Left ventricle myocardium superior (tissue), 1 donor: ENCODE measurements at places on chromosomes 1 and 21. TPM values are rescaled to one million over a fixed set of nuclear protein-coding genes. Genes with fewer than 3 reads are reported as not detected.
A peak's percentile ranks its signal among the peaks of the same experiment; 100 is the strongest.

DNA sequence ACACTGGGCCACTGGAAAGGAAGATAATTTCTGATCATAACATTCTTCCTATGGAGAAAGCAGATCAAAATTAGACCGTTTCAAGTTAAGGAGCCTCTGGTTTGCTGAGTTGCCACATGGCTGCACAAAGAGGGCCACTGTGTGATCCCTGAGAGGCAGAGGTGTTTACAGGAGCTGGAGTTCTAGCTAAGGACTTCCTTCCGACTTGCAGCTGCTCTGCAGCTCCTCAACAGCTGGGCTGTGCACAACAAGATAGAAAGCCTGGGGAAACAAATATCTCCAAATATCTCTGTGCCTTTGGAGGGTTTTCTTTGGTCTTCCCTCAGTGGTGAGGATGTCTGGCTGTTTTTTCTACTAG is 26.8 kb downstream of the GADD45A start:
- DNase-seq = no peak

GRCh38 chr1:64757213-64757612 is 12.3 kb downstream of the RAVER2 start:
- peak; percentile 39 for DNase-seq

DNA sequence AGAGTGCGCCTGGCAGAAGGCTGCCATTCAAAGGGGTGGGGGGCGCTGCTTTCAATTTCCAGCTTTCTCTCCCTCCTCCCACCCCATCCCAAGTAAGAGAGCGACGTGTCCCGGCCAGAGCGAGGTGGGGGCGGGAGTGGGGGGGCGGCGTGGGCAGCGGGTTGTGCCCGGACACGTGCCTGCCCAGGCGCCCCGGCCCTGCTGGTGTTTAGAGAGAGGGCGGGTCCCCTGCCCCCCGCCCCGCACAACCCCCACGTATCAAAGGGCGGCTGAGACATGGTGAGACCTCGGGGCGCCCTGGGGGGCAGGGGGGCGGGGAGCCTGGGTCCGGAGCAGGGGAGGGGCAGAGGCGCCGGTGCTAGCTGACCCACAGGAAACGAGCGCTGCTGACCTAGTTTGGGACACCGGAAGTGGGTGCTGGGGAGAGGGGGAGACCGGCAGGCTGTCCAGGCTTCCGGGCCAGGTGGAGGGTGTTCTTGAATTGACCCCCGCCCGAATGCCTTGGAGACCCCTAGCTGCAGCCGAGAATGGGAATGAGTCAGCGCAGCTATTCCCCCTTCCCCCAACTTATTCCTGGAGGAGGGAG is 1.3 kb downstream of the ZBTB7B start:
- DNase-seq = peak; percentile 83

DNA sequence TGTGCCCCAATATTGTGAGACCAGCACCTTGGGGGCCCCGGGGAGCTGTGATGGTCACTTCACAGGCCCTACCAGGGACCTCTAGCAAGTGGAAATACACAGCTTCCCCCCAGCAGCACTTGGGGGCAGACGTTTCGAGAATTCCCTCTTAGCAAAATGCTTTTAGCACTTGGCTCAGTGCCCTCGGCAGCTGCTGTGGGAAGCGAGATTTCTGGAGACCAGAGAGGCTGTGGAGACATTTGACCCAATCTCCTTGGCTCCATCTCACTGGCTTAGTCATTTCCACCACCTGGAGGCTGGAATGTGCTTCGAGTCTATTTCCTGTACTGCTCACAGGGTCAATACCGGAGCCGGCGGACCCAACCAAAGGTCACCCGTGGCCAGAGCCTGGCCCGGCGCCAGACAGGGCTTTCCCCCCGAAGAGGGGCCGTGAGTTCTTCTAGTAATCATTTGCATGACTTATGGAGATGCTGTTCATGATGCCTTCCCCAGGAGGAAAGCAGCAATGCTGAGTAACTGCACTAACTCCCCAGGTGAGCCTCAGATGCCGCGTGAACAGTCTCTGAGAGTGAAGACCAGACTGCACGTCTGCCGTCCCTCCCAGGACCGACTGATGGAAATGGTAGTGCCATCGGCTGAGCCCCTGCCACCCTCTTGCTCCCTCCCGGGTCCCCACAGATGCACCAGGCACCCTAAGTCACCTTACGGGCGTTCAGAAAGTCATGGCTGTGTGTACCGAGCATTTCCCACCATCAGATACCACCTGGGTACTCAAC is 4.4 kb upstream of the C2CD2 start:
- DNase-seq = peak; percentile 75

GRCh38 chr1:214753236-214753852 is 150.3 kb downstream of the CENPF start:
- no peak for DNase-seq

DNA sequence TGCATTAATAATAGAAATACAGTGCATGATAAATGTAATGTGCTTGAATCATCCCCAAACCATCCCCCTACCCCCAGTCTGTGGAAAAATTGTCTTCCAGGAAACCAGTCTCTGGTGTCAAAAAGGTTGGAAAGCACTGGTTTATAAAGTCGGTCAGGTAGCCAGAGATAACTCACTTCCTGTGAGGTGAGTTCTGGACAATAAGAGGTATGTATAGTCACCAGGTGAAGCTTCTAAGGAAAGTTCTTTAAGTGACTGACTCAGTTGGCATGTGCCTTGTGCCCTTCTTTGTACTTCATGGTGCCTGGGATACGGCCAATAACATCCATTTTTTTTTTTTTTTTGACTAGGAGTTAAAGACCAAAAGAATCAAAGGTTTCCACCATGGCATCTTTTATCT is 103.7 kb downstream of the GPATCH2 start:
- DNase-seq = no peak

DNA sequence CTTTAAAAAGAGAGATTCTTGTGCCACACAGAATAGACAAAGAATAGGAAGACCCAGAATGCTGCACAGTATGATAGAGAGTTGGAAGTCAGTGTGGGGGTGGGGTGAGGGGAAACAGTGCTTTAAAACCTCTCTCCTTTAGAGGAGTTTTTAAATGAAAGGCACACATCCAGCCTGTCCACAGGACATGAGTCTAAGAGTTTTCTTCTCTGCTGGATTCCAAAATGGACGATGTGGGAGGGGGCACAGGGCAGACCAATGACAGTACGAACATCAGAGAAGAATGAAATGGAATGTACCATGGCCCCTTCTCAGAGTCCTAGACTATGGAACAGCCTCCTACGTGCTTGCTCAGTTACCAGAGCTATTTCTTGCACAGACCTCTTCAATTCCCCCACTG is 458.2 kb upstream of the DAB1 start:
- no peak for DNase-seq

GRCh38 chr1:104403883-104404282 is 654.2 kb downstream of the AMY1C start:
- DNase-seq = no peak

- DNase-seq = no peak
Observed at GRCh38 chr1:234962340-234962989, 166.2 kb downstream of the TOMM20 start.

- no peak for DNase-seq
Observed at GRCh38 chr1:34884961-34885360, 25.4 kb upstream of the SMIM12 start.

DNA sequence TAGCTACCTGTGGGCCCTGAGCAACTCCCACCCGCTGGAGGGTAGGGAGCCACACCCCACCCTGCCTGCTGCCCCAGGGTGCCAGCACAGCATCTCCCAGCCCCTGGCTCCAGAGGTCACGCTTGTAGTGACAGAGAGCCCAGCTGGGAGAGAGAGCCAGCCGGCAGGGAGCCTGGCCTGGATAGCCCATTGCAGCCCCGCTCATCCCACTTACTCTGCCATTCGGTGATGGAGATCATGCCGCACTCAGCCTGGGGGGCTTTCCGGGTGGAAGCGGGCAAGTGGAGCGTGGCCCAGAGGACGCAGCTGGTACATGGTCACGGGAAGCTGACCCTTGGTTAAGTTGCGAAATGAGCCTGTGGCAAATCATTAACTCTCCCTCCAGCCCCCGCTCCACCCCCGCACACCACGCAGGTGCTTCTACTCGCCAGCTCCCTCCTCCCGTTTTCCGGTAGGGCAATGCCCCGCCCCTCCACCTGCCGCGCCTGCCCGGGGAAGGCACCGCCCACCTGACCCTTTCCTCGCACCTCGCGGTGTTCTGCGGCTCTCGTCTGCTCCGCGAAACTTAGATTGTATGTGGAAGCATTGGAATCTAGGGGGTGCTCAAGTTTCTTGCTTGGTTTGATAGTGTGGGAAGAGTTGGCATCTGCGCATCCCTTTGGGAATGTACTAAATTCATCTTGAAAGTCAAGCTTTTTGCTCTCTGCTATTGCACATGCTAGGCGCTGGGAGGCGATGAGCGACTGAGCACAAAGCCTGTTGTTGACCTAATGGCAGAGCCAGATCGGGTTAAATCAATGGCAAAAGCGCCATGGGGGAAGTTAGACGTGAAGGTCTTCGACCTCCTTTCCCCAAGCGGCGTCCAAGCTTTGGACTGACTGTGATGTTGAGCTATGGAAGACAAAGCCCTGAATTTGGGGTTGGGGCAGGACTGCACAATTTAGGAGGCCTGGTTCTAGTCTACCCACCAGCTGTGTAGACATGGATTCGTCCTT is at the start of gene GOLT1A:
Gene GOLT1A, minus strand, starts transcription at position 321 of the 995 bp plus-strand sequence. Its CDS starts 82 bp downstream, at position 239.
- DNase-seq = peak; percentile 71

GRCh38 chr1:245155272-245156040 is 671 bp downstream of the KIF26B start:
- no peak for DNase-seq

DNA sequence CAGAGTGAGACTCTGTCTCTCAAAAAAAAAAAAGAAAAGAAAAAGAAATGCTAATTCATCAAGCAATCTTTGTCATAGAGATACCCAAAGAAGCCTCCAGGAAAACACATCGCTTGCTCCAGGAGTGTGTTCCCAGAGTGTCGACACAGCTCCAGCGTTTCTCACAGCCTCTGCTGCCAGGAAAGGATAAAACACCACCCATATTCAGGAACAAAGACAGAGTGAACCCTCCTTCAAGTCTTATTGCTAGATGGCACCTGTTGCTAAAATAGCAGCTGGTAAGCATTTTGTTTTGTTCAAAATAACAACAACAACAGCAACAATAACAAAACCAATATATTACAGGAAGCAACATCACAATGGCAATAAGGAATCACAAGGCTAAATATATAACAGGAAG is 3.1 kb downstream of the ILDR2 start:
- DNase-seq = no peak

GRCh38 chr1:12069623-12070244 is 6.6 kb downstream of the TNFRSF8 start:
- no peak for DNase-seq

GRCh38 chr1:158101927-158102326 is 78.8 kb upstream of the CD1D start:
- DNase-seq = no peak

DNA sequence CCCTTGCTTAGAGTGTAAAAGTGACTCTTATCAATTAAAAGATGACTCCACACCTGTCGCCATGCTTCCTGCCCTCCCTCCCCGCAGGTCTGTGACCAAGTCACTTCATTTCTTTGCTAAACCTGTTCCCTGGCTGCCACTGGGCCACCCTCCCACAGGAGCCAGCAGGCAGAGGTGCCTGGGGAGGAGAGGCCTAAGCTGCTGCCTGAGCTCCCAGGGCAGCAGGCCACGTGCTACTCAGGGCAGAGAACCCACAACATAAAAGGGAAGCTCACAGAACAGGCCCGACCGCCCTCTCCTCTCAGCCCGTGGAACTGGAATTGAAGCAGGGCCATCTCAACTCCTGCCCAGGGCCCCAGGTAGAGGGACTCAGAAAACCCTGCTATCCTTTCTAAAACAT is 4.9 kb downstream of the C1orf198 start:
- peak; percentile 53 for DNase-seq

DNA sequence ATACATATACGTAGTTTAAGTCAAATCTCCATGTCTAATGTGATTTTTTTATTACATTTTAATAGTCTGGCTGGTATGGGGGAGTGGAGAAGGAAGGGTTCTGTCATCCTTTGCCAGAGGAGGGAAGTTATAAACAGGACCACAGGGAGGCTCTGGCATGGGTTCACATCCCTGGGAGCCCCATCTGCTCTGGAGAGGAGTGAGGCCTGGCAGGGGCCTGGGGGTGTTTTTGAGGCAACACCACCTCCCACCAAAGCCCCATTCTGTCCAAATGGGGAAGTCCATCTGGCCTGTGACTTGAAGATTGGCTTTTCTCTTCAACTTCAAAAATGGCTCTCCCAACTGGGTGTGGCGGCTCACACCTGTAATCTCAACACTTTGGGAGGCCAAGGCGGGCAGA is 15.8 kb downstream of the DISP3 start:
- DNase-seq = no peak

GRCh38 chr1:202710070-202711045 is at the start of gene SYT2:
TSS of gene SYT2 (minus strand) at chr1:202710454. CDS start at chr1:202605772, 104,682 bp downstream.
- DNase-seq = peak; percentile 39

DNA sequence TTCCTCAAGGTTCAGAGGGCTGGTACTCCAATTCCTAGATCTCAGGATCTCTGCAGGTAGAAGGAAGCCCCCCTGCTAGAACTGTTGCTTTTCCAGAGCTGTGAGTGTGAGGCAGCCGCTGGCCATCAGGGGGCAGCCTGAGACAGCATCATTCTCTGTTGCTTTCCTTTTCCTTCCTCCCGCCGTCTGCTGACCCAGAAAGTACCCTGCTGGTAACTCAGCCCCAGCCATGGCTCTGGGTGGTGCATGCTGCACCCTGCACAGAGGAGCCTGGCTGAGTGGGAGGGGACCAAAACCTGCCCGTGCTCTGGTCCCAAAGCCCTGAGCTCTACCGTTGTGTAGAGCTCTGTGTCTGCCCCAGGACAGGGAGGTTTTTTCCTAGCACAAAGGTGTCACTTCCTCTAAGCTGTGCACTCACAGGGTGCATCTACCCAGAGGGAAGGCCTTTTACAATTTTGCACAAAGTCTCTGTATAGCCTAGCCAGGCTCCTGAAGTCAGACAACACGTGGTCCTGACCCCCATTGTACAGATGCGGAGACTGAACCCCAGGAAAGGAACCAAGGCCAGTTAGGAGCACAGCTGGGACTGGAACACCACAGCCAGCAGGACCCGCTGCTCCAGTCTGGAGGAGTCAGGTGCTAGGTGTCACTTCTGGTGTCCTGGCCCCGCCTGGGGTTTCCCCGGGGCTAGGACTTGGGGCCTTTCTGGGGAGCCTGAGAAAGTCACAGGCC is 5.6 kb upstream of the FAM131C start:
- DNase-seq = peak; percentile 86

GRCh38 chr1:89943846-89944781 is 50.8 kb upstream of the ZNF326 start:
- DNase-seq = no peak

HTR6 gene
- not detected for total RNA-seq

ATP5PB gene
- 714 TPM for total RNA-seq

GCSAML gene
- not detected for total RNA-seq

LYPD8 gene
- total RNA-seq = not detected

CTXND2 gene
- not detected for total RNA-seq

NBPF6 gene
- total RNA-seq = not detected

CHML gene
- 6.0 TPM for total RNA-seq

BARHL2 gene
- total RNA-seq = not detected

LORICRIN gene
- not detected for total RNA-seq

CD5L gene
- 3.5 TPM for total RNA-seq

ADCY10 gene
- total RNA-seq = 0.47 TPM

C1orf167 gene
- total RNA-seq = 2.1 TPM

C1orf56 gene
- total RNA-seq = 7.3 TPM

CD52 gene
- total RNA-seq = 6.3 TPM

CD1B gene
- total RNA-seq = not detected

FAM110D gene
- 4.5 TPM for total RNA-seq

TDRD10 gene
- total RNA-seq = 1.9 TPM

RIMKLA gene
- 9.7 TPM for total RNA-seq

F13B gene
- not detected for total RNA-seq
